Forelimb muscle (tissue), 1 donor: ENCODE measurements at places on chromosomes 1 and 21.

- no peak for DNase-seq
Measured at GRCh38 chr1:214187933-214188332, 93.0 kb upstream of the SMYD2 start.

GRCh38 chr1:21518774-21519455 is 9.7 kb downstream of the ALPL start:
- DNase-seq: no peak

- DNase-seq: no peak
Measured at GRCh38 chr1:117897551-117897950, 31.9 kb downstream of the GDAP2 start.

DNA sequence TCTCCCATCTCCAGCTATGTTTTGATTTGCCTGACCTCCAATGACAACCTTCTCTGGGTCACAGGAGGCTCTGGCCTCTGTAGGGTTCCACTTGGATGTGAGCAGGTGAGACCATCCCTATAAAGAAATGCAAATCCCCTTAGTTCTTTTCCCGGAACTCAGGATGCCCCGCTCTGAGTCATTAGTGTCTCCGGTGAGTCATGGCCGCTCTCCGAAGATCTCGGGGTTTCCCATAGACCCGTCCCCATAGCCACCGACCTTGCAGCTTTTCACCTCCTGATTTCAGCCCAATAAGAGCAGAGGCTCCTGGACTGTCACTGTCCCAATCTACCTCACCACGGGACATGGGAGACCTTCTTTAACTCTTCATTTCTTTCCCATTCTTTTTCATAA is 98.2 kb downstream of the PGBD5 start:
- no peak for DNase-seq
